Astrocyte (in vitro differentiated cells and primary cell): ENCODE measurements at places on chromosomes 3 and 15. TPM values are rescaled to one million over a fixed set of nuclear protein-coding genes. Genes with fewer than 3 reads are reported as not detected.

Gene FAM3D
- not detected in 2 replicates for total RNA-seq

Gene GOLGA6L4
- 3.3 and 4.6 TPM in 2 replicates for total RNA-seq

Gene WNT7A
- total RNA-seq: 0.46 and 1.7 TPM in 2 replicates

Gene NUSAP1
- total RNA-seq: 6.5 and 7.7 TPM in 2 replicates
